ENCODE measurements at places on chromosomes 2 and 18. TPM values are rescaled to one million over a fixed set of nuclear protein-coding genes. Genes with fewer than 3 reads are reported as not detected.

GRCh38 chr2:210667711-210668110, 111.3 kb downstream of the CPS1 start:
- no peak for DNase-seq

DNA sequence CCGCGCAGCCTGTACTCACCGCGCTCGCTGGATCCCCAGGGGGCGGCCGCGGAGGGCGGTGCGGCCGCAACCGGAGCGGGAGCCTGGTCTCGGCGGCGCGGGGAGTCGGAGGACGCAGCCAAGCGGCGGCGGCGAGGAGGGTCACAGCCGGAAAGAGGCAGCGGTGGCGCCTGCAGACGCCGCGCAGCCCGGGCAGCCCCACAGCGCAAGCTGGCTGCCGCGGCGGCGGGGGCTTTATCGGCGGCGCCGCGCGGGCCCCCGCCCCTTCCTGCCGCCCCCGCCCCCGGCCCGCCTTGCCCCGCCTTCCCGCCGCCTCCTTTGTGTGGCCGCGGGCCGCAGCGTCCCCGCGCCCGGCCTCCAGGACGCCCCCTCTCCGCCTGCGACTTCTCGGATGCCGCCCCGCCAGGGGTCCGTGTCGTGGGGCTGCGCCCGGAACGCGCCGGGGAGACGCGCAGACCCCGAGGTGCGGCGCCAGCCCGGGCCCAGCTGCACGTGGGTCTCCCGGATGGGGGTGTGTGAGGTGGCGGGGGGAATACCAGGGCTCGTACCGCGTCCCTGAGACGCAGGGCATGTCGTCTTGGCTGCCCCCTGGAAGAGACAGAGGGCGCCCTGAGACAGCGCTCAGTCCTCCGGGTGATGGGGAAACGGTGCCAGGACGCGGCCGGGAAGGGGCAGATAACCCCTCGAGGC, at the start of gene SERPINE2:
Gene SERPINE2, minus strand, starts transcription at position 207 of the 690 bp plus-strand sequence. CDS start 37,386 bp downstream, outside the sequence.
- peak; percentile 84 for DNase-seq

GRCh38 chr2:178804791-178805190, 2.4 kb downstream of the TTN start:
- no peak for DNase-seq

- DNase-seq, result no peak
Observed at GRCh38 chr2:227461811-227462461, 10.0 kb upstream of the AGFG1 start.

- DNase-seq, result no peak
Observed at GRCh38 chr2:15251753-15252152, 309.4 kb downstream of the NBAS start.

GRCh38 chr2:52510432-52510831, 1257.2 kb upstream of the CHAC2 start:
- DNase-seq, result no peak

DNA sequence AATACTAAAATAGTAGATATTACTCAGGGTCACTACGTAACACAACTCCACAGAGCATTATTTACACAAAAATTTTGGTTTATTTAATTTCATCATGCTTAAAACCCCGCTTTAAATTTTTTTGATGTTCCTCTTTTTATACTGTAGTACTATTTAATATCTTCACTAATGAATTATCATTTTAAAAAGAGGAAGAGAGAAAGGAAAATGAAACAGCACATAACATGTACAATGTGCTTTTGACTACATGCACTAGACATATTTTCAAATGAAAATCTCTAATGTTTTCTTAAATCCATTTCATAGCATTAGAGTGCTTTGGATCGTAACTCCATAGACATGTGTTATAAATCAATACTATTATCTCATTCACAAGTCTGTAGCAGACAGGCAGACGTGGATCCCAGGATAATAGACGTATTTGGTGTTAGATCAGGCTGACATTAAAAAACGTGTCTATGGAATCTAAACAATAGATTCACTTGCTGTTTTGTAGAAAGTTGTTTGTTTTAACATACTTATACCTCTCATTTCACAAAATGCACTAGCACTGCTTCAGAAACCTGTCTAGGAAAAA, 897.0 kb downstream of the CPS1 start:
- no peak for DNase-seq

GRCh38 chr2:235990344-235990743, 177.8 kb downstream of the GBX2 start:
- DNase-seq, result no peak

GRCh38 chr2:3960106-3960505, 256.7 kb downstream of the DCDC2C start:
- no peak for DNase-seq

GRCh38 chr2:145068509-145068908, 548.6 kb upstream of the ZEB2 start:
- no peak for DNase-seq

DNA sequence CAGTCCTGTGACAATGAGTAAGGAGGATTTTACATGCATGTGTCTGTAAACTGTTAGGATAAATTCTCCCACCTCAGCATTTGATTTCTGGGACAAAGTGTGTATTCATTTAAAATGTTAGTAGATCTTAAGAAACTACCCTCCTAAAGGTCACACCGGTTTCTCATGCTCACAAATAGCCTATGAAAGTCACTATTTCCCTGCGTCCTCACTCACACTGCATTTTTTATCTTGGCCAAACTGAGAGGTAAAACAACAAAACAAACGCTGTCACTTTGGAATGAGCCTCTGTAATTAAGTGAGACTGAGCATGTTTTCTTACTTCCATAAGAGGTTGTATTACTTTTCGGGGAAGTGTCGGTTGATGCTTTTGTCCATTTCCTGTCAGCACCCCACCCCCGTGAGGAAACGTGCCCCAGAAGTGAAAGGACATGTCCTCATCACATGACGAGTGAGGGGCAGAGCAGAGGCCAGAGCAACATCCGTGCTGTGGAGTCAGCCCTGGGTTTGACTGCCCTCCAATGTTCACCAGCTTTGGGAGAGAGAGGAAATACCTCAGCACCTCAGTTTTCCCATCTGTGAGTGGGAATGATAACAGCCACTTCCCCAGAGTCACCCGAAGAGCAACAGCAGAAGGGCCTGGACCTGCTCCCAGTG, 3.1 kb downstream of the GYPC start:
- peak; percentile 54 for DNase-seq

DNA sequence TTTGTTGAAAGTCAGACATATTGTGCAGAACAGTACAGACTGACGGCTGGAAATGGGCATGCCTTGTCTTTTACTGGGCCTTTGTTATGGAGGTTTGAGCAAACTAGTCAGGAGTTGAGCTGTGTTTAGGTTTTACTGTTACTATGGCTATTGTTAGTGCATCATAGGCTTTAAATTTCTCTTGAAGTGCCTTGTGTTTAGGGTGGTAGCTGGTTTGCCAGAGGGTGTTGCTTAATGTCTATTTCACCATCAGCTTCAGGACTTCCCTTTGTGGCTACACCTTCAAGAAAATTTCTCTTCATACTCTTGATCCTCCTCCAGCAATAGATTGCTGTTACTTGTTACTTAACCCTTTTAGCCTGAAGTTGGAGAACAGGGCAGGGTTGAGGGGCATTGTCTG, 104.6 kb downstream of the CAPN13 start:
- DNase-seq, result no peak

- DNase-seq, result no peak
Observed at GRCh38 chr2:98829581-98830270, 98.8 kb upstream of the MGAT4A start.

TMEFF2 gene
- not detected for polyA plus RNA-seq

REG3G gene
- 19.4 TPM for polyA plus RNA-seq

C2orf15 gene
- 6.6 TPM for polyA plus RNA-seq

RNF152 gene
- polyA plus RNA-seq, result 37.6 TPM

Data from kidney (tissue), 22 donors.